ENCODE measurements at places on chromosomes 5 and 9.

DNA sequence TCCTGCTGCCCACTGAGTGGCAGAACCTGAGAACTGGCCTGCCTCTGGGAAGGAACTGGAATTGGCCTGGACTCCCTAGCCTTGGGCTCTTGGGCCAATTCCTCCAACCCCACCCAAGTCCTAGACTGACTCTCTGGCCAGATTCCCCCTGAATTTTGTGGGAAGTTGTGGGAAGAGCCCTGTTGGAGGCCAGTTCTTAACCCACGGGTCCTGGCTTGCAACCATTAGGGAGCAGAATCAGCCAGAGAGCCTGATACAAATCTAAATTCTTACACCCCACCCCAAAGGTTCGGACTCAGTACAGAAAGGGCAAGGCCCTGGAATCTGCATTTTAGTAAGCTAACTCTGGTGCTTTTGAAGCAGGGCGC is 125.3 kb upstream of the SLC25A48 start:
- no peak for DNase-seq

DNA sequence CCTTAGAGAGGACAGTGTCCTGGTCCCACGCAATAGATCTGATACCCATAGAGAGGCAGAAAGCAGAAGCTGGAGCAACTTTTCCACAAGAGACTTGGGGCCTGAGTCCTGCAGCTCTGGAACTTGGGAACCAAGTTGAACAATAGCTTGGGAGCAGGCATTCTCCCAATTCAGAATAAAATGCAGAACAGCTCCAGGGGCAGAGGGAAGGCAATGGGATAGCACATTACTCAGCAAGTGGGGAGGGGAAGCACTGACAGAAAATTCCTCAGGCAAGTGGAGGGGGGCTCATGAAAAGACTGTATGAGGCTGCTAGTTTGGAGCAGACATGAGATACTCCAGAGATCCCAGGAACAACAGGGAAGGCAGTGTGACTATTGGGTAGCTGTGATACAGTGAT is 513.6 kb downstream of the HINT1 start:
- DNase-seq = no peak

- no peak for DNase-seq
These were observed 60.3 kb downstream of the CDKN2A start for GRCh38 chr9:21933865-21934264.

- DNase-seq = no peak
These were observed 464.3 kb upstream of the PAPPA start for GRCh38 chr9:115689331-115689730.

DNA sequence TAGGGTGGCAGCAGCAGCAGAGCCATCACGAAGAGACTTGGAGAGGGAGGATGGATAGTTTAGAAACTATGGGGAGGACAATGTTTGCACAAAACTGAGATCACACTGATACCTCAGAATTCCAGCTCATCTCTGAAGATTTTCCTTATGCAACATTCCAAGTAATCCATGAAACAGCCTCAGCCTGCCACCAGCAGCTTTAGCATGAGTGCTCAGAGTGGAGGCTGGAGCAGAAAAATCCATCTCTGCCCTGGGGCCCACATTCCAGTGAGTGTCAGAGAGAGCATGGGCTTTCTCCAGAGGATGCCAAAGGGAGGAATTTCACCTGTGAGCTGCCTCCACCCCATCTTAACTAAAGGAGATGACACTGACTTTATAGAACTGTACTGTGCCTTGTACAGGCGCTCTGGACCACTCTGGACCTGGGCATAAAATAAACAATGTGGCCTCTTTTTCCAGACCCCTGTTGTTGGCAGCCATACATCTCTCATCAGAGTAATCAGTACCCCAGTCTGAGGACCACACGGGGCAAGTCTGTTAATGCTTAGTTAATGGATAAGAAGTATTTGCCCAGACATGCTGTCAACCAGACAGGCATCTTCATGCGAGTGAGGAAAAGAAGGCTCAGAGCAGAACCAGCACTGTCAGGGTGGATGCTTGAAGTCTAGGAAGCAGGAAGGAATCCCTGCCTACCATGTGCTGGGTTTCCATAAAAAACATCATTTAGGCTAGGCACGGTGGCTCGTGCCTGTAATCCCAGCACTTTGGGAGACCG is 440.9 kb downstream of the ENC1 start:
- DNase-seq = no peak
